ENCODE measurements at places on chromosomes 7 and 10. TPM values are rescaled to one million over a fixed set of nuclear protein-coding genes. Genes with fewer than 3 reads are reported as not detected.

The EBF3 gene
- 0.20 TPM for total RNA-seq

The ZNF438 gene
- total RNA-seq, result 1.9 TPM

The ABCB1 gene
- 0.46 TPM for total RNA-seq

The CCDC3 gene
- 1.4 TPM for total RNA-seq

The GLI3 gene
- 0.45 TPM for total RNA-seq
